ENCODE measurements at places on chromosomes 1 and 21.
A peak's percentile ranks its signal among the peaks of the same experiment; 100 is the strongest.

GRCh38 chr1:218463194-218464156 lies 118.3 kb downstream of the TGFB2 start:
- peak; percentile 53 for DNase-seq

GRCh38 chr1:35659589-35659988 lies 18.3 kb upstream of the PSMB2 start:
- DNase-seq = no peak

DNA sequence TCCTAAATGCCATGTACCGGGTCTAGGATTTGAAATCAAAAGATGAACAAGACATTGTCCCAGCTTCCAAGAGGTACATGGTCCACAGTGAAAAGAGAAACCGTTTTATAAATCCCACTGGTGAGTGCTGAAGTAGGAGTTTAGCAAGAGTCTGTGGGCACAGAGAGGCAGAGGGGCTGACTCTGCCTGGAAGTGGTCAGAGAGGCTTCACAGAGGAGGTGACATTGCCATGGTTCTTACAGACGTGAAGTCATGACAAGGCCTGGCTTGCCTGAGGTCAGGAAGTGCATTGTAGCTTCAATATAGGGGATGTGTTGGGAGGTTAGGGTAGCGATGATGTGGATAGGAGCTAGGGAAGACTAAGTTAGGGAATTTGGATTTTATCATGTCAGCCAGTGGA lies 28.4 kb downstream of the MAPKAPK2 start:
- no peak for DNase-seq

DNA sequence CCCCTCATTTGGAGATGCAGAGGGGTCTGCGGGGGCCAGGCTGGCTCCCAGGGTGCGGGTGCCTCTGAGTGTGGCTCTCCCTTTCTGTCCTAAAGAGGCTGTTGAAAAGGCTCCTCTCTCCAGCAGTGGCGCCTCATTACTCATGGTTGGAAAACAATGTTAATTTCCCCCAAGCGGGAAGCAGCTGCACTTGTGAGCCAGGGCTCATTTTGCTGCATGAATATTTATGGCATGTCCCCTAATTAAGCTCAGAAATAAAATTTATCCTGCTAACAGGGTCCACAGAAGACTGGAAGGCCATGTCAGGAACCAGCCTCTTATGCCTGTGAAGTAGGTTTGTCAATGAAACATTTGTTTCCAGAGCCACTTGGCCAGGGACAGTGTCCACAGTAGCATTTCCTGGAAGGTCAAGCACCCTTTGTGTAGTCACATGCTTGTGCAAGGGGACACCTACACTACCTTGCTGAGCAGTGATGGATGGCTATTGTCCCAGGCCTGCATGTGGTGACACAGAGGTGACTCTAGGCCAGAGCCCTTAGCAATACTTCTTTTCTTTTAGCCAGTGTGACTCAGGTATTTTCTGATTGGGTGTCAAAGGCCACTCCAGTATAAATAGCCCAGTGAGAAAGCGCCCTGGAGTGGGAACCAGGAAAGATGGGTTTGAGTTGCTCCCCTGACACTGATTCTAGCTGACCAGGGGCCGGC lies 259.0 kb downstream of the FOXD2 start:
- no peak for DNase-seq

GRCh38 chr1:171485375-171486047 lies at the start of gene PRRC2C:
TSS of gene PRRC2C (plus strand) at chr1:171485530. CDS start at chr1:171512089, 26,559 bp downstream.
- DNase-seq = peak; percentile 96

DNA sequence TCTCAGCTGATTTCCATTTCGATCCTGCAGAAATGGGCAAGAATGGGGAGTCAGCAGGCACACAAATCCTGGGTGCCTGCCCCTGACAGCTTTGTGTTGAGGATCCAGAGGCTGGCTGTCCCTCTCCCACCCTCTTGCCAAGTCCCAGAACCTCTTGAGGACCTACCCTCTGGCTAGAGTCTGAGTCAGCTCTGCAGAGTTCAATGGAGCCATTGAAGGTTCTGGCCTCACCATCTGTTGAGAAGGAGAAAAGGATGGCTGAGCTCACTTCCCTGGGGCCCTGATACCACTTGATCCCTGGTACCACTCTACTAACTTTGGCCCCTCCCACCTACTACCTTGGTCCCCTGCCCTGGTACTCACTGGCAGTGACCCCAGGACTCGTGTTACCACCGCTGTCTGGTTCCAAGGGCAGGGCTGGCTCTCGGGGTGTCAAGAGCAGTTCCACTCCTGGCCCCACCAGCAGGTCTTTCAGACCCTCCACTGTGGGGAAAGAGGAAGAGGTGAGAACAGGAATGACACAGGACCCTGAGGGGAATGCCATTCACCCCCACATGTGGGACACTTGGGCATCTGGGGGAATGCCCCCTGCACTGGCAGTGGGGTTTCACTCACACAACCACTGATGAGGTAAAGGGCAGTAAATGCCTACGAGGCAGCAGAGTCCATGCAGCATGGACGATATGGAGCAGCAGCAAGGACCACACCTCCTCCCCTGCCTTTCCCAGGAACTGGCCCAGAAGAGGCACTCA lies 10.5 kb downstream of the RXFP4 start:
- no peak for DNase-seq

DNA sequence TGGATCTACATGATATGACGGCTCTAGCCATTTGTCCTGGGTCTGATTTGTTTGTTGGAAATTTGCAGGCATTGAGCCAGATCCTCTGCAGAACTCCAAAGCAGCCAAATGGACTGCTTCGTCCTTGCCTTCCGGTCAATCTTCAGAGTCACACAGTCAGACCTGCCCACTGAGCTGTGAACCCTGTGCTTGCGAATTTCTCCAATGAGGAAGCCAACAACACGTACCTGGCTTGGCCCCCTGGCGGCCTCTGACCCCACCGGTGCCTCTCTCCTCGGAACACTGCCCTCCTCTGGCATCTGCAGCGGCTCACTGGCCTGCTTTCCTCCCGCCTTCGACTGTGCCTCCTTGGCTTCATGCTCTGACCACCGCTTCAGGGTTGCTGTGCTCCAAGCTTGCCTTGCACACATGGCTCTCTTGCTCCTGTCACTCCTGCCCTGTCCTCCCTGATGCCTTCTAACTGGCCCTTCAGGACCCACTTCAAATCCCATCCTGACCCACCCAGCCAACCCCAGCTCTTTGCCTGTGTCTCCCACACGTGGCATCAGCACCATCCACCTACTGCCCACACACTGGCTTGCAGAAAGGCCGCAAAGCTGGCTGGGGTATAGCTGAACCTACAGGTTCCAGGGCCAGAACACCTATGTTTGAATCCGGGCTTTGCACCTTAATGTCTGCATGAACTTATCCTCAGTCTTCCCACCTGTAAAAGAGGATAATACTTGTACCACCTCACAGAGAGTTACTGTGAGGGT lies 128.2 kb downstream of the KCNN3 start:
- DNase-seq = no peak

DNA sequence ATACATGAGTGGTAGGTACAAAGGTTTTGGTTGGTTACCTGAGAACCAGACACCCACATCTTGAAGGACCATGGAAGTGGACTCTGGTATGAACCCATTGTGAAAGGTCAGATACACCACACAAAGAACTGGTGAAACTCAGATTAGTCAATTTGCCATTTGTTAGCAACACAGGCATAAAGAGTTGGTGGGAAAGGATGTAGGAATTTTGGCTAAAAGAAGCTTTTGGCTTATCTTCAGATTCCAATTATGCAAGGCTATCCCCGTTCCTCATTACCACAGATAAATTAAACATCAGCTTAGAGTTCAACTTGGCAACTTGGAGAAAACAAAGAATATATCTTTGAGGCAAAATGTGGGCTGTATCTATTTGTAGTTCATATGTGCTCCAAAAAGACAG lies 87.0 kb upstream of the IRF2BP2 start:
- no peak for DNase-seq

- DNase-seq = no peak
Measured at GRCh38 chr1:238226810-238227209, 336.1 kb upstream of the ZP4 start.

DNA sequence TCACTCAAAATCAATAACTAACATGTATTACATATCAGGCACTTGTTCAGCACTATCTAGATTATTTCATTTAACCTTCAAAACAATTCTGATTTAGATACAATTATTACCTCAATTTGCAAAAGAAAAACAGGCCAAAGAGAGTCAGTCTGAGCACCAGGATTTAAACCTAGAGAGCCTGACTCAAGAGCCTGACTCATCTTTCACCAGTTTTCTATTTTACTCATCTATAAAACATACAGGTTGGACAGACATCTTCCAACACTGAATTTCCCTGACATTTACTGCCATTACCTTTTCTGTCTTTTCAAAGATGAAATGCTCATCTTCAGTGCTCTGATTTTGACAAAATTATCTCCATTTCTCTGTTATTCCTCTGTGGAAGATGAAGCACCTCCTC lies 116.5 kb downstream of the MRPL39 start:
- DNase-seq = no peak

- no peak for DNase-seq
Measured at GRCh38 chr1:203148127-203148526, 20.6 kb downstream of the ADORA1 start.

GRCh38 chr1:20291645-20292084 lies 990 bp downstream of the VWA5B1 start:
- DNase-seq = no peak

- DNase-seq = peak; percentile 69
Measured at GRCh38 chr1:8259498-8260290, 58.2 kb upstream of the SLC45A1 start.

DNA sequence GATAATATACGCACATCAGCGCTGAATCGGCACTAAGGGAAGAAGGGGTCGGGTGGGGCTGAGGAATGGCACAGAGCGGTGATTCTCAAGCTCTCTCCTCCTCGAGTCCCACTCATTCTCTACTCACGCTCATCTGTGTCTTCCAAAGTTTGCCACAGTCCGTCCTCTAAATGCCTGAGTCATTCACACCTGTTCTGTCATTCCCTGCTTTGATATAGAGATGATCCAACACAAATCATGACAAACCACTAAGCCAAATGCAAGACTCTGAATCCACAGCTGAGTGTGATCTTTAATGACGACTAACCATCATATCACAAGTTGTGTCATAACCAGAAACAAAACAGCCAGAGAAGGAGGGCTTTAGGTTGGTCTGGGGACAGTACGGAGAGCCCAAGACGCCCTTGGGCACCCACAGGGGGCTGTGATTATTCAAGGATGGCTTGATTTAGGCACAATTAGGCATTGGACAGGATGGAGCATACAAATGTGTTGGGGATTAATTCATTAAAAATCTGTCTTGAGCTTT lies 501.5 kb downstream of the KIF26B start:
- no peak for DNase-seq

DNA sequence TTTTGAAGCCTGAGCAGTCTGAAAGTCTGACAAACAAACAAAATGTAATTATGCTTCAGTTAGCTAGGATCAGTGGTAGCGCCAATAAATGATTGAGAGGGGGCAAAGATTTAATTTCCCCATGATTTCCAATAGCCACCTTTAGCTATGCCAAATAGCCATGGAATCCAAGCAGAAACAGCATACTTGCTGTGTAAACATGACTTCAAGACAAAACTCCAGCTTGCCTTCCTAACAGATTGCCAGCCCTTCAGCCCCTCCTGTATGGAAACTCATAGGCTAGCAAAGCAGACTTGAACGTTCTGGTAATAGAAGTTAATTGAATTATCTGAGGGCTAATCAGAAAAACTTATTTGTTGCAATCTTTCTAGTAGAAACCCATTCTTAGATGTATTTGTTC lies 25.6 kb upstream of the SLC30A1 start:
- no peak for DNase-seq

- no peak for DNase-seq
Measured at GRCh38 chr1:221035662-221036153, 156.5 kb downstream of the HLX start.

- DNase-seq = no peak
Measured at GRCh38 chr21:46285206-46285661, at the start of gene MCM3AP. TSS of gene MCM3AP (minus strand) at chr21:46285611. CDS start at chr21:46285286, 325 bp downstream.
